ENCODE measurements at places on chromosomes 16 and 17.

DNA sequence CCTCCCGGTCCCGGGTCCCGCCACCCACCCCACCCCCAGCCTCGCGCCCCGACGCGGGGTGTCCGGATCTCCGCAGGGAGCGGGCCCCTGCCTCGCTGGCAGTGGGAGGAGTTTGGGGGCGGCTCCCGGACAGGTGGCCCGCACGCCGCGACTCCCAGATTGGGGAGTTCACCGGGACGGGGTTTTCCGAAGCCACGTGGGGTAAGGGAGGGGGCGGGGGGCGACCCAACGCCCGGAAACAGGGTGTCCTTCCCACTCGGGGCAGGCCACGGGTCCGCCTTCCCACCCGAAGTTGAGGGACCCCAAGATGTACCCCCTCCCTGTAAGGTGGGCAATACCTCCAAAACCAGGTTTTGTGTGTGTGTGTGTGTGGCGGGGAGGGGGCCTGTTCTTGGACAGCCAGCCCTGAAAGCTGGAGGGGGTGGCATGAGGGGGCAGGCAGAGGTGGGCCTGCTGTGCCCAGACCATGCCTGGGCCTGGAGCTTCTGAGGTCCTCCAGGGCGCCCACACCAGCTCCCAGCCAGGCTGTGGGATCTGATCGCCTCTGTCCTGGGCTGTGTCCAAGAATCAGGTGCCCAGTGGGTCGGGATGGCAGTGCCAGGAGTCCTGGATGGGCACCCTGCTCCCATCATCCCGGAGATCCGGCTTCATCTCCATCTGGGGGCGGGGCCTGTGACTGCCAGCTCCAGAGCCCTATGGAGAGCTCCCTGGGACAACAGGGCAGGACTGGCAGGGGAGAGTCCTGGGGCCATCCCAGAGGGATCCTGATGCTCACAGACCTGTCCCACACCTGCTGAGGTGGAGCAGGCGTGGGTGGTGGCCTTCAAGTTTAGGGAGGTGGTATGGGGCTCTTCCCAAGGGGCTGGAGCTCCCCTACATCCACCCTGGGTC lies 767 bp downstream of the SYNGR2 start:
- no peak for DNase-seq

DNA sequence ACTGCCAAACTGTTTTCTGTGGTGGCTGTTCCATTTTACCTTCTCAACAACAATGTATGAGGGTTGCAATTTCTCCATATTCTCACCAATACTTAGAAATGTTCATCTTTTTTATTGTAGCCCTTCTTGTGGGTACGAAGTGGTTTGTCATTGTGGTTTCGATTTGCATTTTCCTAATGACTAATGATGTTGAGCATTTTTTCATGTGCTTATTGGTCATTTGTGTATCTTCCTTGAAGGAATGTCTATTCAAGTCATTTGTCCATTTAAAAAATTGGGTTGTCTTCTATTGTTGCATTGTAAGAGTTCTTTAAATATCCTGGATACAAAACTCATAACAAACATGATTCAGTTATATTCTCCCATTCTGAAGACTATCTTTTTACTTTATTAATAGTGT lies 47.5 kb upstream of the CCL2 start:
- no peak for DNase-seq

DNA sequence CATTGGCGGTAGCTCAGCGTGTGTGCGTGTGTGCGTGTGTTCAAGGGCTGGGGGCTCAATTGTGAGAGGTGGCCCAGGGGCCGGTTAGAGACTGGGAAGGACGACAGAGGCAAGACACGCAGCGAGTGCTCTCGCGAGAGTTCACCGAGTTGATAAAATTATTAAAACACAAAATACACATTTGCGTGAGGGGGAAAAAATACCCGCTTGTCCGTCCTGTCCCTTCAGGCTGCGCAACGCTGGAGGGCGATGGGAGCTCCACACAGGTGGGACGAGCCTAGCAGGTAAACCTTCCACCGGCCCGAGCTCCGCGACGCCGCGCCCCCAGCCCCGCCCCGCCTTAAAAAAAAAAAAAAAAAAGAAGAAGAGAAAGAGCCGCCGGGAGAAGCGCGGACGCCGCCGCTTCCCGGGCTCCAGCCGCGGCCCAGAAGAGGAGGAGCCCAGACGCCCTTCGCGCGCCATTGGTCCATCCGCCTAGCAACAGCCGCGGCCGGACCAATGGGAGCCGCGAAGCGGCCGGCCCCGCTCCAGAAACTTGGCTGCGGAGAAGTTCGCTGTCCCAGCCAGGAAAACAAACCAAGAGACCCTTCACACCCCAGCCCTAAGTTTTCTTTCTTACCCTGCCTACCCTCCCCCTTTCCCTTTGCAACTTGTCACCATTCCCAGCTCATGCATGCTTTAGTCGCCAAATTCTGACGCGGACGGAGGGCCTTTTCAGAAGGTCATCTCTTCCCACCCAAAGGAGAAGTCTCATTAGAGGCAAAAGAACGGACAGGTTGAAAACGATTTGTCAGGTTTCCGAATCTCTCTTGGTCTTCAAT lies 169.9 kb upstream of the MAF start:
- peak; percentile 74 for DNase-seq

DNA sequence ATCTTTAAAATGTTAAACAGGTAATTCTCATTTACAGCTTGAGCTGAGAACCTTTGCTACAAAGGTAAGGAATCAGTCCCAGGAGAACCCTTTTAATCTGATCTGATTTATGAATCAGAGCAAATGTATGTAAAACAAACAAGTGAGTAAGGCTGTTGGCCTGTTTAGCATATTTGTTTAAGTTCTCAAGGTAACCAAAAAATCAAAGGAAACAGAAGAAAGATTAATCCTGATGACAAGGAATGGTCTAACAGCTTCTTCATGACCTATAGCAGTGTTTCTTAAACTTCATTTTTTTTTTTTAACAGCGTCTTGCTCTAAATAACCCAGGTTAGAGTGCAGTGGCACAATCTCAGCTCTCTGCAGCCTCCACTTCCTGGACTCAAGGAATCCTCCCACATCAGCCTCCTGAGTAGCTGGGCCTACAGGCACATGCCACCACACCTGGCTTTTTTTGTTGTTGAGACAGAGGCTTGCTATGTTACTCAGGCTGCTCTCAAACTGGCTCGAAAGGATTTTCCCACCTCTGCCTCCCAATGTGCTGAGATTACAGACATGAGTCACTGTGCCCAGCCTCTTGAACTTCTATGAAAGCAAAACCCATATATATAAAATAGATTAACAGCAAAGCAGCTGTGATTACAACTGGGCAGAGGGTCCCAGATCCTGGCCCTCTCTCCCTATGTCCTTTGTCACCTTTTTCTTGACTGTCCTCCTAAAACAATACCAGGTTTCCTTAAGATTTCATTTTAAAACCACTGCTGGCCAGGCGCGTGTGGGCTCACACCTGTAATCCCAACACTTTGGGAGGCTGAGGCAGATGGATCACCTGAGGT lies 5.1 kb upstream of the JPT1 start:
- no peak for DNase-seq

DNA sequence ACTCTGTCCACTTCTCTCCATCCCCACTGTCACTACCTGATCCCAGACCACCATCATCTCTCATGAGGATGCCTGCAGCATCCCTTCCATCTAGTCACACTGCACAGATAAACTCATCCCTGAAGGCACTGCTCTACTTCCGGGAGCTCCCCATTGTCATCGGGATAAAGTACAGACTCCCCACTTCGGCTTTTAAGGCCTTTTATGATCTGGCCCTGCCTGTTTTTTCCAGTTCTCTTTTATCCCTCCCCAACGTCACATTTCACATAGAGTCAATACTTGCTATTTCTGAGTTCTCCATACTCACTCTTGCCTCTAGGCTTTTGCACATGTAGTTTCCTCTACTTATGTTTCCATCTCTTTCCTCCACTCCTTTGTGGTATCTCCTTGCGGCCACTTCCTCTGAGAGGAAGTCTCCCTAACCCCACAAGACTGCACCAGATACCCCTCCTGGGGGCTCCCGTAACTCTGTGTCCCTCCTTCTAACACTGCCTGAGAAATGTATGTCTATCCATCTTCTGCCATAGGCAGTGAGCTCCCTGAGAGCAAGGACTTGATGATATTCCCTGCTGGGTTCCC lies 66.9 kb downstream of the COPRS start:
- no peak for DNase-seq

- DNase-seq, result no peak
These were observed 19.8 kb downstream of the JPH3 start for GRCh38 chr16:87621976-87622713.

- DNase-seq, result no peak
These were observed 52.5 kb downstream of the NFAT5 start for GRCh38 chr16:69618307-69618706.

- DNase-seq, result no peak
These were observed 82.8 kb downstream of the PLCG2 start for GRCh38 chr16:81861915-81862314.

DNA sequence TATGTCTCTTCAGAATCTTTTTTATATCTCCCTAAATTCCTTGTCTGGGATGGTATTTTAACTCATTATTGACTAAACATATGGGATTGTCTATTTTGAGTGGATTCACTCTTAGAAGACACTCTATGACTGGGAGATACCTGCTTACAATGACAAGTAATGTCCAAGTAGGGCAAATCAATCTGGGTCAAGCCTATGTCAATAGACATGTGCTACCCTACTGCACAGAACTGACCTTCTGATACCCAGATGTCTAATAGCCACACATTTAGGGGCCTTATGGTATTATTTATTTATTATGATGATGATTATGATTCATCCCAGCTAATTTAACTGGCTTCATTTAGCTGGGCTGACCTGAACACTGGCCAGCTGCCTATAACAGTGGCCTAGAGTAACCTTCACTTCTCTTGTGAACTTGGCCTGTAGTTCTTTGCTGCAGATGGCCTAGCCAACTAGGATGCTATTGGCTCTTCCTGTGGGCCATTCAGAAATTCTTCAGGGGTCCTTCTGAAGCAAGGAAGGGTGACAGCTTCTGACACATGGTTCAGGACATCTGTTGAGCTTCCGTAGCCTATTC lies 138.0 kb downstream of the ANKFN1 start:
- no peak for DNase-seq

DNA sequence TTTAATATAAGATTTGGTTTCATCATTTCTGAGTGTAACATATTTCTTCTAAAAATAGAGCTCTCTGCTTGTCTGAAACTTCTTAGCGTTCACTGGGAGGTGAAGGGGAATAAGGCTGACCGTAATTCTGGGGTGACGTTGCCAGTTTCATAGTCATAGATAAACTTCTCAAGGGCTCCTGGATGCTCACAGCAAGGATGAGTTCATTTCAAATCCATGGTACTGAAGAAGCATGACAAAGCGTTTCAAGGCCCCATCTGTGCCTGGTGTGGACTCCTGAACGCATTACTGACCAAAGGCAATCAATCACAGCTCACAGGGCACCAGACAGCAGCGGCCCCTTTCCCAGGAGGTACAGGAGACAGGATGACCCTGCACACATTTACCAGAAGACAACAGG lies 12.0 kb upstream of the EVPL start:
- no peak for DNase-seq

GRCh38 chr17:56886288-56886731 lies 27.5 kb downstream of the TRIM25 start:
- DNase-seq, result no peak

DNA sequence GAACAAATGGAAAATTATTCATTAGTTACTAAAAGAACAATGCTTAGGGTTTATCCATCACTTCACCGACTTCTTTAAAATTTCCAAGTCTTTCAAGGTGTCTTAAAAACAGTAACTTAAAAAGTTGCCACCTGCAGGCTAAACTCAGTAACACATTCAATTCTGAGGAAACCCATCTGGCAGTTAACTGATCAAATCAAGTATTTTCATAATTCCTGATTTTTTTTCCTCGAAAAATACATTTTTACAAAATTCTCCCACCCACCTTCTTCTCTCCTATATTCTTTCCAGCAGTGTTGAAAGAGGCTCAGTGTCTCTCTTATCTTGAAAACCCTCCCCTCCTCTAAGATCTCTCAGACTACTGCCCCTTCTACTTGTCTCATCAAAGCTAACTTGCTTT lies 29.9 kb downstream of the PARN start:
- DNase-seq, result peak; percentile 2

DNA sequence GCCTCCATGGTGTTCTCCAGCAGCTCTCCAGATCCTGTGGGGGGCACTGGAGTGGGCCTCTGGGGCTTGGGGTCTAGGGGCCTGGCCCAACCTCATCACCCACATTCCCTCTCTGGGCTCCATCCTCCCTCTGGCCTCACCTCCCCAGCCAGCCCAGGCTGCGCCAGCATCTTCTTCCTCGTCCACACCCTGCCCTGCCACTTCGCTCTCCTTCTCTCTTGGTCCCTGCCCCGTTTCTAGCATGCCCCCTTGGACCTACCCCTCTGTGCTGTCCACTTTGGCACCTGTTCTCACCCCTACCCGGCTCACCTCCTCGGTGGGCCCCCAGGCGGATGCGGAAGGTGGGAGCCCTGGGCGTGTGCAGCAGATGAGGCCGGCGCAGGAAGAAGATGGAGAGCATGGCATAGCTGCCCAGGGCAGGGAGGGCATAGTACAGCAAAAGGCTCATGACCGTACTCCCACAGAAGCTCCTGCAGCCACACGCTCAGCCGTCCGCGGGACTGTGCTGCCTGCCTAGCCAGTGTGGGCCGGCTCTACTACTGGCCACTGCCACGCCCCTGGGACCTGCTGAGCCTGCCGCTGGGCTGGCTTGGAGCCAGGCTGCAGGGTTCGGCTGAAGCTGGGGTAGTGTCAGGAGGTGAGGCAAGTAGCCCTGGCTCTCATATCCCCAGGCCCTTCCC lies at the start of gene GDPD3:
TSS of gene GDPD3 (minus strand) at position 507 of the 680 bp plus-strand sequence. CDS start at position 448, 59 bp downstream.
- no peak for DNase-seq

GRCh38 chr16:83110269-83110668 lies 483.5 kb downstream of the CDH13 start:
- DNase-seq, result no peak

DNA sequence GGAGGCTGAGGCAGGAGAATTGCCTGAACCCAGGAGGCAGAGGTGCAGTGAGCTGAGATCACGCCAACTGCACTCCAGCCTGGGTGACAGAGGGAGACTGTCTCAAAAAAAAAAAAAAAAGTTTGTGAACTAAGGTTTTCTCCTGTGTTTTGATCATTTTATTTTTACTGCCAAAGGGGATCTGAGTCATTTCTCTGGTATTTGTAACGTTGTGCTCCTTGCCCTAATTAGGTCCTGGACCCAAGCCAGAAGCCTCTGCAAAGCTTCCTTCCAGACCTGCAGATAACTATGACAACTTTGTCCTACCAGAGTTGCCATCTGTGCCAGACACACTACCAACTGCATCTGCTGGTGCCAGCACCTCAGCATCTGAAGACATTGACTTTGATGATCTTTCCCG lies 32.1 kb downstream of the IST1 start:
- DNase-seq, result peak; percentile 81

DNA sequence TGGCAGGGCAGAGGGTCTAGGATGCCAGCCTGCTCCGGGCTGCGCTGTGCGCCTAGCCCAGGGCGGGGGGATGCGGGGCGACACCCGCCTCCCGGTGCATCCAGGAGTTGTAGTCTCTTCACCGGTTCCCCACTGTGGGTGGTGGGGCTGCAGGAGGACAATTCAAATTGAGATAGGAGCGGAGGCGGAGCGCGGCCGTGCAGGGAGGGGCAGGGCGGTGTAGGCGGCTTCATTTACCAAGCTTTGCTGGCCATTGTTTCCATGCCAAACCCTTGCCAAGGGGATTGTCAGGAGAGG lies 2047.4 kb downstream of the TP53TG3F start:
- DNase-seq, result no peak

All from fibroblast of skin of left biceps (primary cell).